ENCODE measurements at places on chromosomes 12 and 14.

- no peak for DNase-seq
These were observed 142.7 kb downstream of the TTLL5 start for GRCh38 chr14:75803765-75804164.

DNA sequence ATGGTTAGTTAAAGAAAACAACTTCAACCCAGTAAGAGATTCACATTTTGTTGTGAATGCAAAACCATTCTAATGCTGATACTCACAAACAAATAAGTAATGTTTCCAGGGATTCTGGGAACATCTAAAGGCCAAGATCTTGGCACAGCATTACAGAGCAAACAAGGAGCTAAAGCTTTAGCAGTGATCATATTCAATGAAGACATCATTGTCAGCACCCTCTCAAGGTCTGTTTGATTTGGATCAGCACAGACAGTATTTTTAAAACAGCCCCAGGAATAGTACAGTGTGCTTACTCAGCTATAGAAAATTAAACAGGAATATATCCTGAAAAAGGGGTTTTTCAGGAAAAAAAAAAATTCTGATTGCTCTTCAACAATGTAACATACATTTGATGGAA is 71.4 kb downstream of the TMEM260 start:
- DNase-seq = no peak

GRCh38 chr12:115752156-115752555 is 525.3 kb downstream of the MED13L start:
- DNase-seq = no peak

- DNase-seq = no peak
These were observed 3.5 kb downstream of the OTX2 start for GRCh38 chr14:56806760-56807159.

DNA sequence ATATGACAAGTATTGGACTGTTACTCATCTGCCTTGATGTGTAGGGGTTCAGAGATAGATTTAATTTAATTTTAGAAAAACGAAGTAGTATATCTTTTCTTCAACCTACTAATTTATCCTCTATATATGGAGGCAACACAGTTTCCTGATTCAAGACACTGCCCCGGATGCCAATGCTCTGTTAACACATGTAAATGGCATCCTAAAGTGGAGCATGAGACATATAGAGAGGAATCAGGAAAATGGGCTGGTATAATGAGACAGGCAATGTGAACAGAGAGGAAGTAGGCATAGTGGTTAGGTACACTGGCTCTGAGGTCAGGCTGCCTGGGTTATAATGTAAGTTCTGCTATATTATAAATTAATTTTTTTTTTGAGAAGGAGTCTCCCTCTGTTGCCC is 85.6 kb downstream of the OTOGL start:
- DNase-seq = no peak

DNA sequence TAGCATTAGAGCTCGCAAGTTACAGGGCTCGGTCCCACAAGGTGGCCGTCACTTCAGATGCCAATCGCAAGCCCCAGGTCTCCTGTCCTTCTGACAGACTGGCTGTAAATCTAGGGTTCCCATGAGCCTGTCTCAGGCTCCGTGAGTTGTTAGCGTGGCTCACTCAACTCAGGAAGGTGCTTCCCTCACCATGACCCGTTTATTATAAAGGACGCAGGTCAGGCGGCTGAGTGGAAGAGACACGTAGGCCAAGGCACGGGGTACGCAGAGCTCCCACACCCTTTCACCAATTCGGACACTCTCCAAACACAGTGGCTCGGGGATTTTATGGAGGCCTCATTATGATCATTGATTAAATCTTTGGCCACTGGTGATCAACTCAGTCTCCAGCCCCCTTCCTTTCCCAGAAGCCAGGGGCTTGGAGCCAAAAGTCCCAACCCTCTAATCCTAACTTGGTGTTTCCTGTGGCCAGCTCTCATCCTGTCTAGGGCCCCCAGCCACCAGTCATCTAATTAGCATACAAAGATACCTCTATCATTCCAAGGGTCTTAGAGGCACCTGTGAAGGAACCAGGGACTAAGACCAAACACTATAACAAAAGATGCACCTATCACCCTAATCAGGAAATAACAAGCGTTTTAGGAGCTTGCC is 25.8 kb upstream of the LRTM2 start:
- DNase-seq = no peak

GRCh38 chr14:93036652-93037345 is 78.9 kb downstream of the ITPK1 start:
- DNase-seq = no peak
